Hematopoietic multipotent progenitor cell (in vitro differentiated cells): ENCODE measurements at places on chromosomes 4 and X.

GRCh38 chr4:141686146-141686775 lies 49.9 kb downstream of the IL15 start:
- DNase-seq: peak; percentile 8

GRCh38 chr4:136925203-136925602 lies 607.1 kb downstream of the PCDH18 start:
- no peak for DNase-seq

GRCh38 chrX:103919270-103919637 lies 43.2 kb upstream of the TMSB15B start:
- DNase-seq: peak; percentile 14

DNA sequence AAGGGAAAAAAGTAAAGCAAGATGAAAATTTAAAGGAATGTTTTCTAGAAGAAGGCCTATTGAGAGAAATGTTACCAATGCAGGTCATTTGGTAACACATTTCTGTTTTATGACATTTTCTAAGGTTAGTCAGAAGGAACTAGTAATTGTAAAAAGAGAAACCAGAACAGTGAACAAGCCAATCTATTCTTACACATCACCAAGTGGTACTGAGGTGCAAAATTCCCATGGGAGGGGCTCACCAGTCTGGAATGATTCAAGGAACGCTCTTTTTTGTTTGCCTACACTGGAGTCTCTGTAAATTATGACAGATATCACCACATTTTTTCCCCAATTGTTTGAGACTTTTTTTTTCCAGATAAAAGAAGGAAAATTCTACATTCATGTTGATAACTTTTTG lies 404.7 kb upstream of the CNKSR2 start:
- DNase-seq: no peak

DNA sequence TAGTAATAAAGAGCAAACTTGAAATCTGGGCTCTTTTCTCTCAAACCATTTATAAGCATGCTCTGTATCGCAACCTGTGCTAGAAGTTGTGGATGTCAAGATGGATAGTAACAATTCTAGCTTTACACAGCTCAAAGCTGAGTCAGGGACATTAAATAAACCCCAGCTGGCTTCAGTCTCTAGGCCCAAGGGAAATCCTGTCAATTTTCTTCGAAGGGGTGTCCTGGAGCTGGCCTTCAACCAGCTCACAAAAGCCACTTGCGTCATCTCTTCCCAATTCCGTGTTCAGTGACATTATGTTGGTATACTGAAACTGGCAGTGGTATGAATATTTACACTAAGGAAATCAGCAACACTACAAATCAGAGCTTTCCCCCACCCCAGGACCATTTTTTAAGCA lies 89.8 kb upstream of the PRKG2 start:
- no peak for DNase-seq

- DNase-seq: no peak
These were observed 76.0 kb upstream of the DHRSX start for GRCh38 chrX:2576793-2577192.

- no peak for DNase-seq
These were observed 111.1 kb downstream of the KLF8 start for GRCh38 chrX:56343219-56343618.

DNA sequence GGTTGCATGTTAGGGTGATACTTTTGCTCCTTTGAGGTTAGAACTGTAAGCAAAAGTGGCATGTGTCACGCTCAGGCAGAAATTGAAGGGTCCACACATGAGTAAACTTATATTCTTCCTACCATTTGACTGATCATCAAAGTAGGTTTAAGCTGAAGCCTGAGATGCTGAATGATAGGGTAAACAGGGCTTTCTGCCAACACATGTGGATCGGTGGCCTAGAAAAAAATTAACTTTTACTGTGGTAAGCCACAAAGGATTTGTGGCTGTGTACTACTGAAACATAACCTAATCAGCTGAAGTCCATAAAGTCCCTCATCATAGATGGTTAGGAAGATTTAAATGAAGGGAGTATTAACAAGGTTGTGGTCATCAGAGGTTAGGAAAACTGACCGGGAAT lies 1070.1 kb downstream of the STPG2 start:
- no peak for DNase-seq

DNA sequence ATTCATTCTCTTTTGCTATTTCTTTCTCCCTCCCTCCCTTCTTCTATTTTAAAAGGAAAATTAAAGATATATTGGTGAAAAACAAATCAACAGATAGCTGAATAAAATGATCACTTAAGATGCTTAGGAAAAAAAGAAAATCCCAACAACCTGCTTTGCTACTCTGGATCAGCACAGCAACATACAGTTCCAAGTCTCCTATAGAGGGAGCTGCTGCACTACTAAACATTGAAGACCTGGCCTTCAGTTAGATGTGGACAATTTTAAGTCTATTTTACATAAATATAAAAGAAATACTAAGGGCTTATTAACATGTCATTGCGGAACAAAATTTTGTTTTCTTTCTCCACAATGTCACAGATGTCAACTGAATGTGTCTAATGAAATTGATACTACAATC lies 226.4 kb downstream of the MAGEB5 start:
- DNase-seq: no peak

GRCh38 chr4:174210952-174211490 lies 72.4 kb downstream of the FBXO8 start:
- DNase-seq: no peak
